ENCODE measurements at places on chromosomes 12 and 14.

- DNase-seq: no peak
Observed at GRCh38 chr12:47777741-47778558, 4.9 kb downstream of the SLC48A1 start.

GRCh38 chr12:131123817-131124216, 170.1 kb downstream of the ADGRD1 start:
- DNase-seq: no peak

DNA sequence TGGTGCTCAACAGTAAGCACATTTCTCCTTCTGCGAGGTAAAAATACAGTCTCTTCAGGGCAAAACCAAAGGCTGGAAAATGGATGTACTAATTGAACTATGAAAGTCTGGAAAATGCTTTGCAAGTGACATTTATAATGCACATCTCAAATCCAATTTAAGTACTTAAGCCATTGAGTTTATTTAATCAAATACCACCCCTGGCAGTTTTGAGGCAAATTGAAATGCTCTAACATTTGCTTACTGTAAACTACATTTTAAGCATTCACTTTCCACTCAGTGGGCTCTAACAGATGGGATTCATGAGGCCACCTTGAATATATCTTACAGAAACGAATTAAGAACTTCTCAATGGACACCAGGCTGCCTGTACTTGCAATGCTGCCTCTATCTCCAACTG, 69.7 kb downstream of the HELB start:
- no peak for DNase-seq

GRCh38 chr12:106671840-106672239, 89.0 kb downstream of the RFX4 start:
- DNase-seq: no peak

- no peak for DNase-seq
Observed at GRCh38 chr14:68421116-68421515, 371.8 kb downstream of the ZFP36L1 start.

DNA sequence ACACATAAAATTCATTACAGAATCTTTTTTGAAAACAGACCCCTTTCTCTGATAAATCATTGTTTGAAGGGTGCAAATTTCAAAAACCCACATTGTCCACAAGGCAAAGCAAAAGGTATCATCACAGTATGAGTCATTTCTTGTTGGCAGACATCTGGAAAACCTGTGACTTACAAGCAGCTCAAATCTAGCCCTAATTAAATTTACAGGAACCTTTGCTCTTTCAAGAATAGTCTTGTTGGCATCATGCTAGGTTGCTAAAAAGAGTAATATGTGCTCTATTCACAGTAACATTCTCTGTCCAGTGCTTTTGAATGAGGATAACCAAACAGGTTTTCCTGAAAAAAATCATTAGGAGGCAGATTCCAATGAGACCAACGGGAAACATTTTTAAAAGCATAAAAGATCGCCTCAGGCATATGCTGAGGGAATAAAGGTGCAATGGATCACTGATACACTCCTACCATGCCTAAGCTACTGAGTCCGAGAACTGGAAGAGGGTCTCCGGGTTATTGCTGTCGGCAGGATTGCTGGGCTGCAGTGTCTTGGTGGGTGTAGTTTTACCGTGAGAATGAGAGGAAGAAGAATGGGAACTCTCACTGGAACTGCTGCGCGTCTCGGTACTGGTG, 55.5 kb upstream of the TTC7B start:
- no peak for DNase-seq

GRCh38 chr12:546265-546919, 86.7 kb downstream of the B4GALNT3 start:
- no peak for DNase-seq

DNA sequence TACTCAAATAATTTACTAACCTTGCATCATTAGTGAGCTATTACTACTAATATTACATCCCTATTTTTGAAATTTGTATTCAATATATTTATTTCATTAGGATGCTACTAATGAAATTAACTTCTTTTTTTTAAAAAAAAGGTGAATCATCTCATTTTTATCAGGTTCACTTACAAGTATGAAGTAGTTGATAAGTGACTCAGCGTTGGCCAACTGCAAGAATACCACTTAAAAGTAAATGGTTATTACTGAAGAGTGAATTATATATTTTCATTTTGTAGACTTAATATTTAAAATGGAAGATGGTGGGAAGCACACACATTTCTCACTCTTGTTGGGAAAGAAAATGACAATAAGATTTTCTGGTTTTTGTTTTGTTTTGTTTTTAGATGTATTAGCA, 19.6 kb downstream of the OR4N2 start:
- no peak for DNase-seq

DNA sequence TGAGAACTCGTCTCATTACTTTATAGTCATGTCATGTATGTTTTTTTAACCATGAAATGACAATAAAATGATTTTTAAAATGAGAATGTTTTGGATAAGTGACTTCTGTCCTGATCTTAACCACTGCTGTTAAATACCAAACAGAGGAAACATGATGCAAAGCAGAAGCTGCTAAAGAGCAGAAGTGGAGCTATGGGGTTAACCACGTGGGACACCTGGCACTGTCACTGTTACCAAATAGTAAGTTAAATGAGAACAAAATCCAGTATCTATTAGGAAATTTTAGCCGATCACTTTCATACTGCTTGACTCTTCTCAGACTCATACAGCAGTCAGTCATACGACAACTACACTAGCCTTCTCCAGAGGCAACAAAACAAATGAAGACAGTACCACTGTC, 82.4 kb downstream of the SCAF11 start:
- no peak for DNase-seq

DNA sequence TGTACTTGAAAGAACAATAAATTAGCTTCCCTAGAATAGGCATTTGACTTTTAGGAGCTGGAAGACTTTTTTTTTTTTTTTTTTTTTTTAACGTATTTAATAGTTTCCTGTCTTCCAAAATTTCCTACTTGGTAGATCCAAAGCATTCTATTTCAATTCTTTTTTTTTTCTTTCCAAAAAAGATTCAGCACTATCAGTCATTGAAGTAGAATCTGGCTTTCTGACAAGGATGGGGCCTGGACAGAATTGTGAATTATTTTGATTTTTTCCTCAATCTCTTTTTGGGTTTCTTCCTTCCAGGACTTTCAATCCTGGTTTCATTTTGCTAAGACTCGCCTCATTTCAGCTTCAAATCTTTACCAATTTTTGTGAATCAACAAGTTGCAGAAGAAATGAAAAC, 21.2 kb downstream of the GNG2 start:
- DNase-seq: no peak

DNA sequence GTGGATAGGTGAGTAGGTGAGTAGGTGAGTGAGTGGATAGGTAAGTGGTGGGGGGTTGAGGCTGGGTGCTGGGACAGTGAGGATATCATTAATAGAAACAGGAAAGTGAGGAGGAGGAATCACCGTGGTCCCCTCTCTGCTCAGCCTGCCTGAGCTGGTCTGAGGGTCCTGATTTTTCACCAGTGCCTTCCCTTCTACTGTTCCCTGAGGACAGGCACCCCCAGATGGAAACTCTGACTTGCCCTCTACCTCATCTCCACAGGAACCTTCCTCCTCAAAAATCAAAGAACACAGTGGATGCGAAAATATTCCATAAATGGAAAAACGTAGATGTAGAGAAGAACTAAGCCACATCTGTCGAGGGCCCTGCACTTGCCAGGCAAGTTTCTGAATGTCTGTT, 1.9 kb downstream of the GPR68 start:
- DNase-seq: no peak

- no peak for DNase-seq
Observed at GRCh38 chr14:75383721-75384120, 44.1 kb upstream of the JDP2 start.

- no peak for DNase-seq
Observed at GRCh38 chr14:64720131-64720576, 15.9 kb downstream of the PLEKHG3 start.

- no peak for DNase-seq
Observed at GRCh38 chr12:113052326-113052725, 4.2 kb upstream of the DTX1 start.

- DNase-seq: no peak
Observed at GRCh38 chr12:51867371-51867770, 18.9 kb upstream of the FIGNL2 start.

DNA sequence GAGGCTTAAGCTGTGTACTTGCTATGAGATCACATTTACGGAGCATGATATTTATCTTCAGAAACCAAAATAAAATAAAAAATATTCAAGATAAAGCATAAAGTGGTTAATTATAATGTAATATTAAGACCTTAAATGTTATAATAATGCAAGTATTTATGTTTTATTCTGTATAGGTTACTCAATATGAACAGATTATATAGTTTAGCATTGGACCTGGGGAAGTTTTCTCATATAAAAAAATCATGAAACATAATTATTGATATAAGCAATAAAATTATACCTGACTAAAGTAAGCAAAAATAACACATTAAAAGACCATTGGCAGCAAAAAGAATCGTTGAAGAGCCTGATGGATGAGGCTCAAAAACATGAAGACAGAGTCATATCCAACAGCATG, 516.2 kb downstream of the SLC16A7 start:
- DNase-seq: no peak

DNA sequence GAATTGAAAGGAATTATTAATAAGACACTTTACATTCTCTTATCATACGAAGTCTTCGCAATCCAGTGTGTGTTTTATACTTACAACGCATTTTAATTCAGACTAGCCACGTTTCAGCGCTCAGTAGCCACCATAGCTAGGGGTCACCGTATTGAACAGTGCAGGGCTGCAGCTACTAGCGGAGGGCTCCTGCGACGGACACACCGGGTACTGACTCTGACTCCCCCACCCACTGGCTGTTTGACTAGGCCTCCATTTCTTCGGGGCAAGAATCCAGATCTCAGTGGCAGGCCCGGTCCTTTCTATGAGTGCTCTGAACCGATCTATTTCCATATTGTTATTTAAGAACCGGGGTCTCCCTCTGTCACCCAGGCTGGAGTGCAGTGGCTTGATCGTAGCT, 1.5 kb upstream of the CDK2AP1 start:
- no peak for DNase-seq

DNA sequence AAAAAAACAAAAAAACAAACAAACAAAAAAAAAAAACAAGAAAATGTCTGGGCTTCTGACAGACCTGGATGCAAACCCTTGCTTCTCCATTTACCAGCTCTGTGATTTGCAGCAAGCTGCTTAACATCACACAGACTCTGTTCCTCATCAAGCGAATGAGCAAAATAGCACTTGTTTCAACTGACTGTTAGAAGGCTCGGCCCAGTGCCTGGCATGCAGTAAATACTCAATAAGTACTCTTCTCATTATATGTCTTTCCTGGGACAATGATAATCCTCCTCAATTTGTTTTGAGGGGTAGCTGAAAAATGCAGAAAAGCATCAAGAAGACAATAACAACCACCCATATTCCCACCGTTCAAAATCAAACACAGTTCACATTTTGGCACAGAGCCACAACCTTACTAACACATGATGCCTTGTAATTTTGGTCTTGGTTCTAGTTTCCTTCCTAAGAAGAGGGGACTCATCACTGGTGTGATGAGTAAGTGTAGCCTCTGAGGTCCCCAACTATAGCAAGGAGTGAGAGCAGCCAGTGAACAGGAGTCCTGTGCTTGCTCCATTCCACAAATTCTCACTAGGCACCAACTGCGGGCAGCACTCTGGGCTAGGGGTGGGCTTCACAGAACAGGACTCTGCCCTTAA, 60.4 kb downstream of the TTC7B start:
- no peak for DNase-seq

DNA sequence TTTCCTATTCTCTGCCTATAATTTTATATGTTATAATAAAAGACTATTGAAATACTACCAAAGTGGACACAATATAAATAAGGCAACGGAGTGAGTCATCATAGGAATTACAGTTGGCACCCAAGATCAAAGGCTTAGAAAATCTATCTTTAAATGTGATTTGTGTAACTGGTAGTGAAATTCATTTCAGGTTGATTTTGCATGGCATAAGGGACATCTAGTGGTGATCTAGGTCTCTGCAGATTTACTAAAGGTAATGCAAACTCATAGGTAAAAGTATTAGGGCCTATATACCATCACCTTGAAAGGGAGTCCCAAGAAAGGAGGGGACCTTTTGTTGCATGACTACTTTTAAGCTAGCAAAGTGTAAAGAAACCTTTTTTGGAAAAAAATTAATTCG, 527.2 kb downstream of the NRXN3 start:
- DNase-seq: peak; percentile 2

DNA sequence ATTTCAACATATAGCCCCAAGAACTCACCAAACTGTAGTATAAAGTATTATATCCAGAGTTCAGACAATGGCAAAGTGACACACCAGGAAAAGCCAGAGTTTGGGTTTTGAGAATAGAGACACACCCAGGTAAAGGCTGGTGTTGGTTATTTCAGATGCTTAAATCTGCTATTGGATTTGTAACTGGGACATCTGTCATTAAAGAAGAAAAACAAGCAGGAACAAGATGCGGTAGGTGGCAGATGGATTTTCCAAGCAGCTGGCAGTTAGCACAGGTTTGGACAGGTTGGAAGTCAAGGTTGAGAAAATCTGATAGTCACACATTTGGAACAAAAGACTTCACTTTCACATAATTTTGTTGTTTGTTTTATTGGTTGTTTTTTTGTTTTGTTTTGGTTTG, 14.4 kb upstream of the CDK17 start:
- DNase-seq: no peak

DNA sequence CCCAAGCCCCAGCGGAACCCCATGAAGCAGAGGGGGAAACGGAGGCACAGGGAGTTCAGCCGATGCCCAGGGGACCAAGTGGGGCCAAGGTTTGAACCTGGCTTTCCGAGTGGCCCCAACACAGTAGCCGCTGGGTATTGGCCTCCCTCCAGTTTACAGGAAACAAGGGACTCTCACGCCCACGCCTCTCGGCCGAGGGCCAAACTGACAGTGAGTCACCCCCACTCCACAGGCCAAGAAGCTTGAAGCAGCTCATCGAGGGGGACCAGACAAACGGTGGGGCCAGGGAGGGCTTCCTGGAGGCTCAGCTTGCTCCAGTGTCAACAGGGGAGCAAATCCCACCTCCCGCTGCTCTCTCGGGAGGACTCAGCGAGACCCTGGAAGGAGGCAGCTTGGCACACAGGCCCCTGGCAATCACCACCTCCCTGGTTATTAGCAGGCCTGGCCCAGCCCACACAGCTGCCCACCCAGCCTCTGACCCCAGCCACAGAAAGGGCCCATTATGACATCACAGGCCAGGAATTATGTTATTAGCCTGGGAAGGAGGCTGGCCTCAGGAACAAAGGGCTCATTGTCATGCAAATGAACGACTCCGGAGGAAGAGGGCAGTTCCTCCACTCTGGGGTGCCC, 54.6 kb downstream of the NCOR2 start:
- DNase-seq: no peak

DNA sequence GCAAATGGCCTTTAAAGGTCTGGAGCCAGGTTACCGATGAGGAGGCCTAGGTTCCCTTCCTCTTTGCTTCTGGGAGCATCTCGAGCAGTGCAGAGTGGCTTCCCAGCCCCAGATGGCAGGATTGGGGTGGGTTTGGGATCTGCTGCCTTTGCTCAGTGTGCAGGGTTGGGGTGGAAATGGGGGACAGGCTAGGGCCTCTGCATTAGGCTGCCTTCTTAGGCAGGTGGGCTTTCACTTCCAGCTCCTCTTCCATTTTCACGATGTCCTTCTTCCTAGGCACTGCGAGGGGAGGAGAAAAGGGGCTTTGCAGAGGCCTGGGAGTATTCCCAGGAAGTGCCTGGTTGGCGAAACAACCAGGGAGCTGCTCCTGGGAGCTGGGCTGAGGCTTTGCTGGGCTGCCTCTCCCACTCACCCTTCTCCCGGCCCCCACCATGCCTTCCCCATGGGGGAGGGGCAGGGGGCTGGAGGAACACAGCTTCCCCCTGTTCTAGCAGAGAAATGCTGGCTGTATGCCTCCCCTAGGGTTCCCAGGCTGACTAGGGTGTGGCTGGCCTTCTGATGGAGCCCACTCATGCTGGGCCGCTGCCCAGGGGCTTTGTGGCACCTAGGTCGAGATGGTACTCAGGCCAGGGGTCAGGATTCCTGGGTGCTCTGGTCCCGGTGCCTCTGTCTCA, 2.4 kb downstream of the NR4A1 start:
- DNase-seq: no peak
